A673 (cell line): ENCODE measurements at places on chromosomes 2 and 18.

DNA sequence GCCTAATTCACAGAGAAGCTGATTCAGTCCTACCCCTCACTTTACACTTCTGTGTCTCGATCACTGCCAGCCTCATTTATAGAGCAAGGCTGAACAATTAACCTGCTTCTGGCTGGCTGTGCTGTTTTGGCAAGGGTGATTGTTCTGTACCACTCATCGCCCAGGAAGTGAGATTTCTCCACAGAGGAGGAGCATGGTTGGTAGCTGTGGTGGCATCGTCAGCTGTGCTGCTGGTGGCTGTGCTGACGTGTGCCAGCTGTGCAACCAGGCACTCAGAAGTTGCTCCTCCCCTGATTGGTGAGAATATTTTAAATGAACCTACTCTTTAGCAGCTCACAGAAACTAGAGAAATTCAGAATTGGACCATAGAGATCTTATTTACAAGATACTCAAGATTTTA, 158.3 kb downstream of the EML6 start:
- no peak for DNase-seq

DNA sequence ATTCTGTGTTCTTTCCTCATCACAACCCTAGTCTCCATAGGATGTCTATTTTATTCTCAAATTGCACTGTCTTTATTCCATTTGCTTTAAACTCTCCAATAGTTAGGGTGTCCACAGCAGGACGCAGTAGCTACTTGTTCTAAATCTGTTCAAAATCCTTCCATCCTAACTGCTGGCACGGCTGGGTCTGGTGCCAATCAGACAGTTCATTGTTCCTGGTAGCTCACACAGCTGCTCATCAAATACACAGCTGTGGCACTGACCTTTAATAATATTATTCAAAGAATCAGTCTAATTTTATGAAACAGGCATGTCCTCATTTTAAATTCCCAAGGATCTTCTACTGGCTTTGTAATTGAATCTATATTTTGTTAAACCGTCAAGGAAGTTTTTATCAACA, 59.7 kb upstream of the TMEFF2 start:
- DNase-seq: peak; percentile 88

GRCh38 chr2:25063876-25064660, 22.2 kb downstream of the EFR3B start:
- DNase-seq: no peak

DNA sequence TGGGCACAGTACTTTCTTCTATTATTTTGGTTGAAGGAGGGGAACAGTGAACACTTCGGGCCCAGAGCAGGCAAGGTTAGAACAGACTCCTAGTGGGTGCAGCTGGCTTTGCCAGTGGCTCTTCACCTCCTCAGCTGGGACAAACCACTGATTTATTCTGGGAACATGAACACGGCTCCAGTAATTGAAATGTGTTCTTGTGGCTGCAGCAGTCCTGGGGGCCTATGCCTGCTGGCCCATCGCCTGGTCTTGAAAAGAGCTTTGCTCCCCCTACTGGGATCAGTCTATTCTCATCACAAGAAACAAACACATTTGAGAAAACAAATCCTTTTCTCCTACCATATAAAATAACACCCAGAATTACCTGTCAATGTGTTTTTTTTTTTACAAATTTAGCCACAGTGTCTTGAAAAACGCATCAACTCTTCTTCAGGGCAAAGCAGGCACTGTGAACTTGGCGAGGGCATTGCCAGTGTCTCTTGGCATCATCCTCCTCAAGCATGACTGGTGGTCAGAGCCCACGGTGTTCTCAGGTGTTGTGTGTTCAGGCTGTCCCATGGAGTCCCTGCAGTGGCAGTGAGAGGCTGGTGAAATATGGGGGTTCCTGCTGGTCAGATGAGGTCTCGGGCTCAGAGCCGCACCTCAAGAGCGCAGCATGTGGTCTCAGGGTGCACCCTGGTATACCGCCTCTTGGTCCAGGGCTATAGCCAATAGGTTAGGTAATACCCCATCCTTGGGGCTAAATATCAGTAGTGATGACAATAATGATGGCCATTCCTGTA, 51.3 kb downstream of the RNF144A start:
- no peak for DNase-seq

- no peak for DNase-seq
Measured at GRCh38 chr2:95374451-95374920, 28.0 kb upstream of the FAHD2A start.

DNA sequence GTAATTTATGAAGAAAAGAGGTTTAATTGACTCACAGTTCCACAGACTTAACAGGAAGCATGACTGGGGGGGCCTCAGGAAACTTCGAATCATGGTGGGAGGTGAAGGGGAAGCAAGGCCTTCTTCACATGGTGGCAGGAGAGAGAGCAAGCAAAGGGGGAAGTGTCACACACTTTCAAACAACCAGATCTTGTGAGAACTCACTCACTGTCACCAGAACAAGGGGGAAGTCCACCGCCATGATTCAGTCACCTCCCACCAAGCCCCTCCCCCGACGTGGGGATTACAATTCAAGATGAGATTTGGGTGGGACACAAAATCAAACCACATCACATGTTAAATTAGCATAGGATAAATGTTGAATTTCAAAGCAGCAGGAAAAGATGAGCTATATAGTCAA, 56.2 kb downstream of the STRADB start:
- no peak for DNase-seq

DNA sequence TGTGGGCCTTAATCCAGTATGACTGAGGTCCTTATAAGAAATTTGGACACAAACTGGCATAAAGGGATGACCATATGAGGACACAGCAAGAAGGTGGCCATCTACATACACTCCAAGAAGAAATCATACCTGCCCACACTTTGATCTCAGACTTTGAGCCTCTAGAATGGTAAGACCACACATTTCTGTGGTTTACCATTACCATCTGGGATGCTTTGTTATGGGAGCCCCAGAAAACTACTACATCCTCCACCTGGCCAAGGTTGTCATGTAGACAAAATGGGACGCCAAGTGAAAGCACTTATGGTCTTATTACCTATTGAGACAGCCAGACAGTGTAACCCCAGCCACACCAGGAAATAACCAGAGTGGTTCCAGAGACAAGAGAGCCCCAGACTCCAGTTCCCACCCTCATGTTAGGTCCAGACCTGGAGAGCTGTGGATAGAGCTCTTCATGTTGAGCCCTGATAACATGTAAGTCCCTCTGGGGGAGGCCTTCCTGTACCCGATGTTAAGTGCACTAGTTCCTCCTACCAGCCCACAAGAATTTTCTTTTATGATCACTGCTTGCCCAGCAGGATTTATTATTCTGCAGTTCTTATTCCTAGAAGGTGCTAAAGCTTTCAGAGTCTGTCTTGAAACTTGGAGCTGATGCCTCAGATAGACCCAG, 4.6 kb upstream of the ADD2 start:
- no peak for DNase-seq

- peak; percentile 49 for DNase-seq
Measured at GRCh38 chr18:49041435-49042245, 90.9 kb upstream of the SMAD7 start.

- no peak for DNase-seq
Measured at GRCh38 chr2:187976259-187976985, 315.3 kb upstream of the GULP1 start.

DNA sequence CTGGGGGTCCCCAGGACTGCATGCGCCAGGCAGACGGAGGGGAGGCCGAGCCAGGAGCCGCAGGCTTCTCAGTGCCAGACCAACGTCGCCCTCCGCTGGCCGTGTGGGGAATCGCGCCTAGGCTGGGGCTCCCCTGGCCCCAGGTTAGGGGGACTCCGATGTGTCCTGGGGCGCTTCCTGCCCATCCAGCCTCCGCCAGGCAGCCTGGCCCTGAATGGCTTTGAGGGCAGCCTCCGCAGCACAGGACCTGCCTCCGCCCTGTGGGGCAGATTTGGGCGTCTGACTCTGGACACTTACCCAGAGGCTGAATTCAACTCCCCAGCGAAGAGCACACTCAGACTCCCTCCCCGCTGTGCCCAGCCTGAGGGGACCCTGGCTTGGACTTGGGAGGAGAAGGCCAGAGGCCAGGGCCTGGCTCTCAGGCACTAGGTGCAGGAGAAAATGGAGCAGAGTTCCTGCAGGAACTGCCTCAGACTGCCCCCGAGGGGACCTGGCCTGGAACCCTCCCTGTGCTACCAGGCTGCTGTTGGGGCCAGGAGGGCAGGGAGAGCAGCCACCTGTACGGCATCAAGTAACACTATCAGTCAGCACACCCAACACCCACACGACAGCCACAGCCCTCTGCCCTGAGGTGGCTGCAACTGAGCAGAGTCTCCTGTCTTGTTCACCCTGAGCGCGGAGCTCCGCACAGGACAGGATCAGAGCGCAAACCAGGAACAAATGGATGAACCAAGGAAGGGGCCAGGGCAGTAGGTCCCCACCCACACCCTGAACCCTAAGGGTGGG, 597 bp upstream of the TEKT4 start:
- DNase-seq: peak; percentile 25

DNA sequence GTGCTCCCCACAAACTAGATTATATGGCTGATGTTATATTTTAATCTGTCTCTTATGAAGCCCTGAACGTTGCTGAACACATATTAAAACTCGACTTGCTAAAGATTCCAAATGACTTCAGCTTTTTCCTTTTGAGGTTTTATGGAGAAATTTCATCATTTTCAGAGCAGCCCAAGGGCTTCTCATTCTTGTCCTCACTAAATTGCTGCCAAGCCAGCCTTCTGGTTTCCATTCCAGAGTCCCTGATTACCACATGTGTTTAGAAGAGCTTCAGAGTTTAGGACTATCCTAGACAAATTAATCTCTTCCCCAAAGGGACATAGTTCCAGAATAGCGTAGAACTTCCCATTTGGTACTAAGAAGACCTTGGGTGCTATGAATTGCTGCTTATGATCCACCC, 77.8 kb upstream of the CCDC195 start:
- no peak for DNase-seq

GRCh38 chr2:236848501-236848900, 237.2 kb upstream of the COPS8 start:
- DNase-seq: no peak

DNA sequence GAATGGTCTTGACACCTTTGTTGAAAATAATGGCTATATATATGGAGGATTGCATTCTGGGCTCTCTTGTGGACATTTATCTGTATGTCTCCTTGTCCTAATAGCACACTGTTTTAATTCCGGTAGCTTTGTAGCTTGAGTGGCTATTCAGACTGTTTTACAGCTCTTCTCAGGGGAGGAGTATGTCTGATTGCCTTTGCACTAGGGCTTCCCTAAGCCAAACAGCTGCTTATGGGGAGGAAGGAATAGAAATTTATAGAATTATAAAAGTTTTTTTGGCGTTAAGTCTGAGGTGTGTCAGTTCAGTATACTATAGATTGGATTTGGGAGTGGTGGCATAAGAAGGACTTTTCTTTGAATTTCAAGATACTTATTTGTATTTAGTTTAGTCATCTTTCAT, 12.6 kb downstream of the SEH1L start:
- no peak for DNase-seq

DNA sequence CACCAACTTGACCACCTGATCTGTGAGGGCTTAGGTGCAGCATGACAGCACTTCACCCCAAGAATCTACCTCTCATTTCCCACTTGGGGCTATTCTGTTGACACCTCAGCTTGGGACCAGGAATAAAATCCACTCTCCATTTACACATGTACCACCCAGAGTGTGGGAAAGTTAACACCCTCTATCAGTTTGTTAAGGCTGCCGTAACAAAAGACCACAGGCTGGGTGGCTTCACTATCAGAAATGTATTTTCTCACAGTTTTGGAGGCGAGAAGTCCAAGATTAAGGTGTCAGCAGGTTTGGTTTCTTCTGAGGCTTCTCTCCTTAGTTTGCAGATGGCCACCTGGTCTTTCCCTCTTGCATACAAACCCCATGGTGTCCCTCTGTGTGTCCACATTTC, 277.7 kb upstream of the ERBB4 start:
- no peak for DNase-seq

DNA sequence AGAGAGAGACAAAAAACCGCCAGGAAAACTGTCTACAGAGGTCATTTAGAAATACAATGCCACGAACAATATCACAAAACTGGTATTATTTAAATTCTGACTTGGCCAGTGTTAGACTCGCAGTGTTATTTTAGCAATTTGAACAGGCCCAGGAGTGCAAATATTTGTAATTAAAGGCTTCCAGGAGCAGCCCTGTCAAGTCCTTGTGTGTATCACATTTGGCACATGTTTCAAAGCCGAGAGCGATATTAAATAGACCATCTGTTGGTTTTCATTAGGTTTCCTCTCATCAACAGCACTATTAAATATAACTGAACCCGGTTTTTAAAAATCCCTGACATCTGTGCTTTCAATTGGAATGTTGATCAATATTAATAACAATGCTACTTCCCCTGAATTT, 656.9 kb downstream of the TSN start:
- DNase-seq: no peak

DNA sequence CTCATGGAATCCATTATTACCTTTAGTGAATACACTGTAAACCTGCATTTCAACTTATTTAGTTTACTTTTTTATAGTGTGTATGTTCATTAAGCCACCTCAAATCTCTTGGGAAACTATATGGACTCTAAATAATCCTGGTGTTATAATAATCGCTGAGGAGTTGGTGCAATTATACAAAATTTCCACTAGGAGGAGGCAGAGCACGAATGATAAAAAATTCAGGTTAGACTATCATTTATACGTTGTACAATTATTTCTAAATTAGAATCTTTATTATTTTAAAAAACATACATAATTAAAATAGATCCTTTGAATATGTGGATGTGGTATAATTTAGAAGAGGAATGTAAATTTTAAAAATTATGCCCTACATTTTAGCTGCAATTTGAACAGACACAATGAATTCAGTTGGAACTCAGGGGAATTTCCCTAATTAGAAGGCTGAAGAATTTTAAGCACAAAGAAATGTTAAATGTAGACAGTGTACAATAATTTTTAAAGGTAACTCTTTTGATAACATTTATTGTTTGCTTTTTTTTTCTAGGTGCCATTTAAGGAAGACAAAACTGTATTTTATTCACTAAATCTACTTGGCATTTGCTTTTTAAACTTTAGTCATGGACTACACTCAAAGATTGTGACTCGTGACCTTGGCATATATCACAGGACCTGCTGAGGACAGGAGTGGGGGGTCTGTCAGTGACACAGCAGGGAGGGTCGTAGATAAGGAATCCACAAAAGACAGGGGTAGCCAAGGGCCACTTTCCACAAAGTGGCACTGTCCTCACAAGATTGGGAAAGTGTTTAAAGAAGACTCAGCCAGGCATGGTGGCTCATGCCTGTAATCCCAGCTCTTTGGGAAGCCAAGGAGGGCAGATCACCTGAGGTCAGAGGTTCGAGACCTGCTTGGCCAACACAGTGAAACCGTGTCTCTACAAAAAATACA, 45.5 kb downstream of the RAB12 start:
- DNase-seq: peak; percentile 44

- DNase-seq: peak; percentile 84
Measured at GRCh38 chr2:237923481-237924163, 43.2 kb upstream of the UBE2F start.

DNA sequence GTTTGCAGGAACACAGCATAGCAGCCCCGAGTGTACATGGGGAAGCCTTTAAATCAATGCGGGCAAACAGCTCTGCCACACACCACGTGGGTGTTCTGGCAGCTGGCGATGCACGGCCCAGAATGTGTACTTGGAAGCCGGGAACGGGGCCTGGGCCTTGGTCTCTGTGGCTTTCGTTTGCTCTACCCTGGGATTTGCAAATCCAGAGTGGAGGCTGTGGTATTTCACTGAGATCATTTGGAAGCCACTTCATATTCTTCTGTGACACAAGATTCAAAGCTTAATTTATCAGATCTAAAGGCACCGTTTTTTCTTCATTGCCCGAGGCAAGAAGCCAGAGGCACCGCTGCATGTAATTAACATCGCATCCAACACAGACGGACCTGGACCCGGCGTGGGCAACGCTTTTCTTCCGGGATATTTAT, 246.3 kb upstream of the MYT1L start:
- no peak for DNase-seq
